ENCODE measurements at places on chromosomes 4 and X.

- DNase-seq: peak; percentile 54
Observed at GRCh38 chr4:111943796-111944203, 201.5 kb upstream of the FAM241A start.

GRCh38 chr4:24285759-24286158, 298.6 kb downstream of the DHX15 start:
- DNase-seq: no peak

- DNase-seq: peak; percentile 84
Observed at GRCh38 chrX:69615779-69616456, at the start of gene EDA. Gene EDA, plus strand, starts transcription at chrX:69616113.

- no peak for DNase-seq
Observed at GRCh38 chr4:129043523-129043922, 49.8 kb downstream of the SCLT1 start.

DNA sequence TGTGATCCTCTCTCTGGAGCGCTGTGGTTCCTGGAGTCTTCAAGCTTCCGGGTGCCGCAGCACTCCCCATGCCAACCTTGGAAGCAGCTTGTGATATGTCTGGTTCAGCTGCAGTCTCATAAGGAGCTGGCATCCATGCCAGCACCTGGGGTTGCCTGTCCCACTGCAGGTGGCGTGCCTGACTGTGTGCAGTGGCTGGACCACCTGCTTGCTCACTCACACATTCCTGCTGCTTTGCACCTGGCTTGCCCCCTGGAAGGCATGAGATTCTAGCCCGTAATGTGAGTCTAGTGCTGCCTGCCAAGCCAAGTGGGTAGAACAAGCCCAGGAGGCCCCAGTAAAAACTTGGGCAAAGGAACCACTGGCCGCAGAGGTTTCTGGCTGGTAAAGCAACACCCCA, 687.2 kb upstream of the AADAT start:
- DNase-seq: no peak

GRCh38 chr4:34422472-34423175, 1821.7 kb downstream of the ARAP2 start:
- no peak for DNase-seq

GRCh38 chrX:112844250-112844649, 3.6 kb upstream of the AMOT start:
- DNase-seq: no peak

DNA sequence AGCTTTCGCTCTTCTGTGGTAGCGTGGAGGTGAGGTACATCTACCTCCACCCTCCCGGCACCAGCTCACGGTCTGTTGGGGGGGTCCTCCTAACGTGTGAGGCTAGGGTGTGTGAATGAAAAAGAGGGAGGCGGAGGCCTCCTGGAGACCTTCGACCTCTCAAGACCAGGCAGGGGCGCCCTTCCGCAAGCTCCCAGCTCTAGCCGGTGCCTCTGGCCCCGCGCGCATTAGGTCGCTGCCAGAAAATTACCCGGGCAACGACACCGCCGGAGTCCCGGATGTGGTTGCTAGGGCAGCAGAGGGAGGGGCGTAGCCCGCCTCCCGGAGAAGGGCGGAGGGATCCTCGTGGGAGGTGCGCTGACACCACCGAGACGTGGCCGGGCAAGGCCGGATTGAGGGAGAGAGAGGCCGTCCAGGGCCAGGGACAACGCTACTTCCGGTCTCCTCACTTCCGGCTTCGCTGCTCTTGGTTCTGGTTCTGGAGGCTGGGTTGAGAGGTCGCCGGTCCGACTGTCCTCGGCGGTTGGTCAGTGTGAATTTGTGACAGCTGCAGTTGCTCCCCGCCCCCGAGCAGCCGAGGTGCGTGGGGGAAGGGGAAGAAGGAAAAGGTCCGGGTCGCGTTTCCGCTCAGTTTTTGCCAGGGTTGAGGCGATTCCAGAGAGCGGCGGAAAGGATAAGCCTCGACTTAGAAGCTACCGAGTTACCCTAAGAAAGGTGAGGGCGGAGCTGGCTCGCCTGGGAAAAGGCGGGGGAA, at the start of the genes ARFIP1 and TIGD4:
TSS of gene ARFIP1 (plus strand) at position 442 of the 754 bp plus-strand sequence. CDS start 49,680 bp downstream, outside the sequence.
TSS of gene TIGD4 (minus strand) at position 218 of the 754 bp plus-strand sequence. CDS start 8,726 bp downstream, outside the sequence.
- DNase-seq: peak; percentile 97

DNA sequence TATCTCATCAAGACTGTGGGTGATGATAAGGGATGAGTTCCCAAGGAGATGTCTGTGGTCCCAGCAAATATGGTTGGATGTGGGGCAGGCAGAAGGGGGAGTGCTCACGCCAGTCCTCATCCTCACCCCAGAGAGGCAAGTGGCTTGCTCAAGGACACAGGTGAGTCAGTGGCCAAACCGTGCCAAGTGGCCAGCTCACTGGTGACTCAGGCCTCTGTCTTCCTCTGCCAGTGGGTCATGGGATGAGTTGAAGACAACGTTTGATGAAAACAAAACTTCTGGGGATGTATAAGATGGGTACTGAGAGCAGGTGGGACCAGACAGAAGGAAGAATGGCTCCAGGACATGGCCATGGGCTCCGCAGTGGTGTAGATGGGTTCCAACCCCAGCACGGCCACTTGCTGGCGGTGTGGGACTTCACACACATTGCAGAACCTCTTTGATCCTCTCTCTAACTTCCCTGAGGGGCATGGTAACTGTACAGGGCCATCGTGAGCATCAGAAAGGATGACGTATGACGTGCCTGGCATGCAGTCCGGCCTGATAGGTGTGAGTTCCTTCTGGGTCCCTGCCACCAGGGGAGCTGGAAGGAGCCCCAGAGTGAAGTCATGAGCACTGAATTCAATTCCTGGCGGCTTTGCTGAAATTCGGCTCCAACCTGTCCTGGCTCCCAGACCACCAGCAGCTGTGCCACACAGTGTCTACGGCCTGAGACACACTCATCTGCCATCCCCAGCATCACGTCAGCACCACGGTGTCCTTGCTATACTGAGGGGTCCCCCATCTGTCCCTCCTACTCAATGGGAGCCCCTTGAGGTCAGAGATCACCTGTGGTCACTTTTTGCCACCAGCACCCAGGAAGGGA, 41.3 kb upstream of the GPR78 start:
- no peak for DNase-seq

- no peak for DNase-seq
Observed at GRCh38 chr4:99886146-99886545, 8.1 kb downstream of the LAMTOR3 start.

DNA sequence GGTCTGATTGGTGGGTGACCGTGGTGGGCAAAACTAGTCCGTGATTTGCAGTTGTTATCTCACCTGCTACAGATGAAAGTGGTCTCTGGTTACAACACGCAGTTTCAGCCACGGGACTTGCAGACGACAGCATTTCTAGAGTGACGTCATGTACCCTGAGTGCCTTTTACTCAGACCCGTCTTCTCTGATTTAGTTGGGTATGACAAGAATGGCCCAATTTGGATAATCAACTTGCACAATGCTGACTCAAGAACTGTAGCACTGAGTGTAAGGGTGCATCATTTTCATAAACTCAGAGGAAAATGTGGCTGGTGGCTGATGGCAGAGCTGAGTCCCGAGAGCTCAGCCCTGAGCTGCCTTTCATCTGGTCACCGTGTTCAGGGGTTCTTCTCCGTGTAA, 281.4 kb upstream of the FRG1 start:
- DNase-seq: no peak

GRCh38 chr4:53676402-53676871, 85.2 kb upstream of the LNX1 start:
- no peak for DNase-seq

DNA sequence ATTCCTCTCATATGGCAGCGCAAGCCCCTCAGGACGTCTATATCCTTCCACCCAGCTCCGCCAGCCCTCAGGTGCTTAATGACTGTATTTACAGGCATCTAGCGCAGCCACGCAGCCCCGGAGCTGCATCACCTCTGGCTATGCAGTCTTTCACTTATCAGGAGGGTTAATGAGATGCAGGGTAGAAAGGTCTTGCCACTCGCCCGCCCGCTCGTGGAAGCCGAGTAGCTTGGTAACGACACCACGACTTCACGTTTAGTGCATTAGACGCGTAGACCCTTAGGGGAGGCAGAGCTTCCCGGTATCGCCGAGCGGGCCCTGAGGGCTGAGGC, 1.5 kb upstream of the SLC16A2 start:
- DNase-seq: peak; percentile 3

DNA sequence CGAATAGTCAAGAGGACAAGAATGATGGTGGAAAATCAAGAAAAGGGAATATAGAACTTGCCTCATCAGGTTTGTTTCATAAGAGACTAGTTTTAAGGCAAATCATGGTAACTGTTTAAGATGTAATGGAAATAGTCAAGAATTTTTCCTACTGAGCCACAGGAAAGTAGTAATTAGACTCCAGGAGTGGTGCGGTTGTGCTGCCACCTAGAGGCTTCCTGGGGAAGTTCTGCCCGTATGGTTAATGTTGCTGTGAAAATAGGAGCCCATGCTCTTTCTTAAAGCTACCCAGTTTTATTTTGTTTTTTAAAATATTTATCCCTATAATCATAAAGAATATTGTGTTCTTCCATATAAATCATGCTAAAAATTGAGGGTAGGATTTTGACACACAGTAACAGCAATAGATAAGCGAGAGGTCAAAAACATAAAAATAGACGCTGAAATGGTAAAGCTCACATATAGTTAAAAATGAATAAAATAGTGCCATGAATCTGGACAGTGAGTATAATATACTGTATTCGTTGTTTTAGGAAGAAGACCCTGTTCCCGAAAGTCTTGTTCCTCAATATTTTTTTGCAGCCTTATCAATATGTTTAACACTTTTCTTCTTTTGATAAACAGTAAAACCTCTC, 87.0 kb downstream of the PHOX2B start:
- peak; percentile 72 for DNase-seq

- DNase-seq: no peak
Observed at GRCh38 chr4:99028187-99028586, 32.7 kb downstream of the METAP1 start.

GRCh38 chr4:173529477-173530325, at the start of gene HAND2:
Gene HAND2, minus strand, starts transcription at chr4:173530229. Its CDS starts 940 bp downstream, at chr4:173529289.
- peak; percentile 51 for DNase-seq

DNA sequence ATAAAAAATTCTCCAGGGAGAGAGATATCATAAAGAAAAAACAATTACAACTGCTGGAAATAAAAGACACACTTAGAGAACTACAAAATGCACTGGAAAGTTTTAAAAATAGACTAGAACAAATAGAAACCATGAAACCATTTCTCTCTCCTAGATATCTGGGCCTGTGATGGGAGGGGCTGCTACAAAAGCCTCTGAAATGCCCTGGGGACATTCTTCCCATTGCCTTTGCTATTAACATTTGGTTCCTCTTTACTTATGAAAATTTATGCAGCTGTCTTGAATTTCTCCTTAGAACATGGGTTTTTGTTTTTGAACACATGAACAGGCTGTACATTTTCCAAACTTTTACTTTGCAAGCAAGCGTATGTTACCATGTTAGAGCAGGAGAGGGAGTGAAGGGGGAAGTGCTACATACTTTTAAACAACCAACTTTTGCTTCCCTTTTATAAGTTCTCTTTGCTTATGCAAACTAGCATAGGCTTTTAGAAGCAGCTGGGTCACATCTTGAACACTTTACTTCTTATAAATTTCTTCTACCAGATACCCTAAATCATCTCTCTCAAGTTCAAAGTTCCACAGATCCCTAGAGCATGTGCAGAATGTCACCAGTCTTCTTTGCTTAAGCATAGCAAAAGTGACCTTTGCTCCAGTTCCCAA, 47.9 kb upstream of the PACRGL start:
- no peak for DNase-seq

Data from endothelial cell (in vitro differentiated cells).